ENCODE measurements at places on chromosomes 16 and 17.

- DNase-seq: no peak
Measured at GRCh38 chr17:78299049-78299448, 60.8 kb downstream of the SOCS3 start.

DNA sequence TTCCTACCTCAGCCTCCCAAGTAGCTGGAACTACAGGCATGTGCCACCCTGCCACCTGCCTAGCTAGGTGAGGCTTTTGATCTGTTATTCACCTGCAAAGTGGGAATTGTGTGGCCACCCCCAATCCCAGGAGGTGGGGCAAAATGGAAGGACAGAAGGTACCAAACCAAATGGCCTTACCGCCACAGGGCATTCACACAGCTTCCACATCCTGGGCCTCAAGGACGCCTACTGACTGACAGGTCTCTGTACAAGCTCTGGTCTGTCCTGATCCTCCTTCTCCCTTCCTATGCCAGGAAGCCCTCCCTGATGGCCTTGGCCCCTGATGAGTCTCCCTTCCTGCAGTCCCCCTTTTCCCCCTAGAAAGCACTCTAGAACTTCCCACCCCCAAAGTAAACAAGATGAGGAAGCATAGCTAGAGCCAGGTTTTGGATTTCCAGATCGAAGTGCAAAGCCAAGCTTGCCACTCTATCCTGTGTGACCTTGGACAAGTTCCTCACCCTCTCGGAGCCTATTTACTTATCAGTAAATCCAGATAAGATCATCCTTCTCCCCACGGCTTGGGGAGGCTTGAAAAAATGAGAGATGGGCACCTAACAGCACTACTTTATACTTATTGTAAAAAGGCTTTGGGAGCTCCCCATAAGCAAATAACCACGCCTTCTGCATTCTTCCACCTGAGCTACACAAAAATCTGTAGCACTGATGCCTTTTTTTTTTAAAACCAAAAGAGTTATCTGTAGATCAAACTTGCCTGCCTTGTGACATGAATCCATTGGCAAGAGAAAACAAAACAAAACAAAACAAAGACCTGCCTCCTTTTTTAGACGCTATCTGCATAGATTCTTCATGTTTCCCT, 4.5 kb downstream of the PLLP start:
- DNase-seq: no peak

DNA sequence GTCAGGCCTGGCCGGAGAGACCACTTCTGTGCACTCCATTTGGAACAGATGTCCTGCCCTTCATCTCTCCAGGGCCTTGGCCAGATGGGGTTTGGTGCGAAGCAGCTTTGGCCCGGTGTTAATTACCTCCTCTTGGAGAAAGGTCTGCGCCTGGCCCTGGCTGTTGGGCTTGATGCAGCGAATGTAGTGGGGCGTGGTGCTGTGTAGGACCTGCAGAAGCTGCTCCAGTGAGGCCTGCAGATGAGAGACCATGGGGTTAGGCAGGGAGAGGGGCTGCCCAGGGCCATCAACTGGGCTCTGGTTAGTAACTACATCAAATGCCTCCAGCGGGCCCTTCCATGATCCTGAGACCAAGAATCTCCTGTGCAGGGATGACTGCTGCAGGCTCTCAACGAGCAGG, 18.7 kb downstream of the ZNHIT3 start:
- DNase-seq: no peak

DNA sequence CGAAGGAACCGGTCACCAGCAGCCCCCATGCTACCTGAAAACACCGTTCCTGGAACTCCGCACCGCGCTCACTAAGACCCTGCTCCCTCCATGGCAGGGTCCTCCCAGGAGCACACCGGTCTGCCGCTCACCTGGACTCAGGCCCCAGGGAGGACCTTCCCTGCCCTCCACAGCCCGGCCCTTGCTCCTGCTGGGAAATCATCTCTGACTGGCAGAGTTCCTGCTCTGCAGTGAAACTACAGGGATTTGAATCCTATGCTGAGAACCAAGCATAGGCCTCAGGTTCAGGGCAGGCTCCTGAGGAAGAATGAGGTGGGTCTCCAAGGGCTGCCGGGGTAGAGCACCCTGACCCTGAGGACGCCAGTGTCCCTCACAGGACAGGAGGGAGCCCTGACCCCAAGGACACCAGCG, 88.5 kb downstream of the KCNJ12 start:
- no peak for DNase-seq

DNA sequence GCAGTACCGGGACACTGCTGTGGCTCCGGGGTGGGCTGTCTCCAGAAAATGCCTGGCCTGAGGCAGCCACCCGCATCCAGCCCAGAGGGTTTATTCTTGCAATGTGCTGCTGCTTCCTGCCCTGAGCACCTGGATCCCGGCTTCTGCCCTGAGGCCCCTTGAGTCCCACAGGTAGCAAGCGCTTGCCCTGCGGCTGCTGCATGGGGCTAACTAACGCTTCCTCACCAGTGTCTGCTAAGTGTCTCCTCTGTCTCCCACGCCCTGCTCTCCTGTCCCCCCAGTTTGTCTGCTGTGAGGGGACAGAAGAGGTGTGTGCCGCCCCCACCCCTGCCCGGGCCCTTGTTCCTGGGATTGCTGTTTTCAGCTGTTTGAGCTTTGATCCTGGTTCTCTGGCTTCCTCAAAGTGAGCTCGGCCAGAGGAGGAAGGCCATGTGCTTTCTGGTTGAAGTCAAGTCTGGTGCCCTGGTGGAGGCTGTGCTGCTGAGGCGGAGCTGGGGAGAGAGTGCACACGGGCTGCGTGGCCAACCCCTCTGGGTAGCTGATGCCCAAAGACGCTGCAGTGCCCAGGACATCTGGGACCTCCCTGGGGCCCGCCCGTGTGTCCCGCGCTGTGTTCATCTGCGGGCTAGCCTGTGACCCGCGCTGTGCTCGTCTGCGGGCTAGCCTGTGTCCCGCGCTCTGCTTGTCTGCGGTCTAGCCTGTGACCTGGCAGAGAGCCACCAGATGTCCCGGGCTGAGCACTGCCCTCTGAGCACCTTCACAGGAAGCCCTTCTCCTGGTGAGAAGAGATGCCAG, 12.9 kb downstream of the STH start:
- no peak for DNase-seq

GRCh38 chr16:67163164-67163998, 1.2 kb upstream of the HSF4 start:
- DNase-seq: no peak

DNA sequence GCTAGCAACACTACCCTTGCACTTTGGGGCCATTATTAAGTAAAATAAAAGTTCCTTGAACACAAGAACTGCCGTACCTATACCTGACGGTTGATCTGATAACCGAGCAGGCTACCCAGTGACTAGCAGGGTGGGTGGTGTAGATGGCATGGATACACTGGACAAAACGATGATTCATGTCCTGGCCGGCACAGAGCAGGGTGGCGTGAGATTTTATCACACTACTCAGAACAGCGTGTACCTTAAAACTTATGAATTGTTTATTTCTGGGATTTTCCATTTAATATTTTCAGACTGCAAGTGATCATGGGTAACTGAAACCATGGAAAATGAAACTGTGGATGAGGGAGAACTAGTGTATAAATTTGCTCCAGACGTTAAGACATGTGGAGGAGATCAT, 41.0 kb upstream of the MSI2 start:
- no peak for DNase-seq

- no peak for DNase-seq
Measured at GRCh38 chr17:27610304-27610677, 20.7 kb upstream of the LGALS9 start.

GRCh38 chr16:15953929-15954813, 4.8 kb downstream of the ABCC1 start:
- DNase-seq: no peak

- DNase-seq: no peak
Measured at GRCh38 chr17:46930051-46930450, 7.1 kb downstream of the GOSR2 start.

DNA sequence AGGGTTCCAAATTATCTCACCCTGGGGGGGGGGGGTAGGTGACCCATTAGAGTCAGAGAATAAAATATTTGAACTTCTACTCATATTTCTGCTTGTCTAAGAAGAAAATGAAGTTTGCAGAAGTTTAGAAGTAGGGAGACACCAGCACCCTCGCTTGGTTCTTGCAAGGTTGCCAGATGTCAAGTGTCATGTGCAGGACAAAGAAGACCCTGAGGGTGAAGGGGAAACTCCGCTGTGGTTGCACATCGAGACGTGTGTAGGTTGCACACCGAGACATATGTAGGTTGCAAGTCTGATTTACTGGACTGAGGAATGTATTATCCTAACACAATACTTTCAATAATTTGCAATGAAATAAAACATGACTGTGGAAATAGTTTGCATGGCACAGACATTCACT, 42.4 kb upstream of the IRF8 start:
- no peak for DNase-seq

- DNase-seq: no peak
Measured at GRCh38 chr16:86370062-86370461, 140.3 kb upstream of the FOXF1 start.

- DNase-seq: no peak
Measured at GRCh38 chr17:37447641-37448040, 41.0 kb downstream of the TADA2A start.

Measured in activated CD4-positive, alpha-beta T cell treated with anti-CD3 and anti-CD28 coated beads, Interleukin-2, amount 50 U/mL, for 24 hours (primary cell).